Activated CD8-positive, alpha-beta memory T cell treated with anti-CD3 and anti-CD28 coated beads for 36 hours (primary cell): ENCODE measurements at places on chromosomes 2 and 18. TPM values are rescaled to one million over a fixed set of nuclear protein-coding genes. Genes with fewer than 3 reads are reported as not detected.

Gene C2orf80
- not detected for total RNA-seq

Gene PROKR1
- 0.13 TPM for total RNA-seq

Gene NT5DC4
- not detected for total RNA-seq

Gene MAB21L4
- total RNA-seq: not detected

Gene RUFY4
- total RNA-seq: not detected

Gene BIRC6
- 71.2 TPM for total RNA-seq

Gene FAM110C
- 0.40 TPM for total RNA-seq

Gene SAG
- total RNA-seq: 0.15 TPM

Gene TUBA4B
- total RNA-seq: not detected

Gene CFC1
- total RNA-seq: not detected

Gene KCNK3
- not detected for total RNA-seq

Gene PLB1
- 0.51 TPM for total RNA-seq

Gene REG3A
- total RNA-seq: not detected

Gene SLC9A4
- total RNA-seq: 0.06 TPM

Gene PRKAG3
- not detected for total RNA-seq

Gene RFX8
- total RNA-seq: 0.11 TPM

Gene TTN
- total RNA-seq: 0.61 TPM

Gene LDLRAD4
- total RNA-seq: 38.3 TPM

Gene YES1
- 32.2 TPM for total RNA-seq

Gene RAB17
- not detected for total RNA-seq

Gene CTAGE1
- total RNA-seq: not detected

Gene LYG2
- total RNA-seq: not detected

Gene MEMO1
- total RNA-seq: 70.3 TPM

Gene FRZB
- total RNA-seq: not detected

Gene BOLL
- total RNA-seq: not detected

Gene SERPINB4
- not detected for total RNA-seq

Gene RAD51AP2
- not detected for total RNA-seq

Gene RAB6C
- 0.06 TPM for total RNA-seq

Gene GATA6
- not detected for total RNA-seq

Gene IL1RL1
- 0.48 TPM for total RNA-seq

Gene SLC11A1
- total RNA-seq: 0.15 TPM

Gene CPLX4
- not detected for total RNA-seq

Gene UGT1A8
- not detected for total RNA-seq

Gene ADAM23
- total RNA-seq: 0.57 TPM

Gene LBX2
- 0.51 TPM for total RNA-seq

Gene ERMN
- total RNA-seq: 0.82 TPM

Gene POU3F3
- not detected for total RNA-seq

Gene LONRF2
- 0.08 TPM for total RNA-seq

Gene LAPTM4A
- 23.9 TPM for total RNA-seq

Gene LIMS2
- total RNA-seq: 8.3 TPM

Gene TFPI
- total RNA-seq: not detected

Gene NEU2
- total RNA-seq: not detected

Gene MTX2
- 27.4 TPM for total RNA-seq

Gene LIMS1
- total RNA-seq: 52.2 TPM

Gene SLC5A7
- not detected for total RNA-seq

Gene NOL4
- total RNA-seq: not detected

Gene FSHR
- total RNA-seq: not detected

Gene KLHL14
- not detected for total RNA-seq

Gene ATP6V1B1
- total RNA-seq: not detected
